ENCODE measurements at places on chromosomes 13 and 19. TPM values are rescaled to one million over a fixed set of nuclear protein-coding genes. Genes with fewer than 3 reads are reported as not detected.

DNA sequence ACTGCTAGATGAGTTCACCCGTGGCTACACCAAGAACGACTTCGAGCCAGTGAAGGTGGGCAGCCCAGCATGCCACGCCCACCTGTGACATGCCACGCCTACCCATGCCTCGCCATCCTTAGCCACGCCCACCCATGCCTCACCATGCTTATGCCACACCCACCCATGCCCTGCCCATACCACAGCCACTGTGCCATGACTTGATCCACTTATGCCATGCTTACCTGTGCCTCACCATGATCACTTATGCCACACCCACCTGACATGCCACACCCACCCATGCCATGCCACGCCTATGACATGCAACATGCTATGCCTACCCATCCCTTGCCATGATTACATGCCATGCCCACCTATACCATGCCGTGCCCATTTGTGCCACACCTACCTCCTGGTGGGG lies 12.9 kb upstream of the USE1 start:
- no peak for DNase-seq

DNA sequence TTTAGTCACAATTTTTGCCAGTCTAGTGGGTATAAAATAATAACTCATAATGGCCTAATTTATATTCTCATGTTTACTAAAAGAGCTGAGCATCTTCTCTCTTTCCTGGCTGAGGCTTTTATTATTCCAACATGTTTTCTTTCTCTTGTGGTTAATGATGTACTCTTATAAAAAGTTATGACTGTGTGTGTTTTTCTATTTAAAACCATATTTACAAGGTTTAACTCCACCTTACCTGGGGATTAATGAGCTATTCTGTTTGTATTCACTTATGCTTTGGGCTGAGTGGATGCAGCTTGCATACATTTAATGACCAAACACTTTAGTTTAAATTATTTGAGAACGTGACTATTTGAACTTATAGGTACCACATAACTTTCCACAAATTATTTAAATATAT lies 1365.7 kb upstream of the SLC10A2 start:
- DNase-seq, result no peak

DNA sequence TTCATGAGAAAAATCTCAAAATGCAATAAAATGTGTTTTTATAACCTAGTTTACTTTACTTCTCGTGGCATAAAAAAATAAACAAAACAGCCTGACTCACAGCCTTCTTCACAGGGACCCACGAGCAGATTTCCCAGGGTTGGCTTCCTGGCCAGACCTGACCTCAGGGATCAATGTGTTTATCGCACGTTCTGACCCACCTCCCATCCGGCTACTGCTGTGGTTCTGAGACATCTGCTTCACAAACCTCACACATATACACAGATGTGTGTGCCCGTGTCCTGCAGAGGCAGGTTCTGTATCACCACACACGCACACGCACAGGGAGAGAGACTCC lies 118.3 kb downstream of the COL4A2 start:
- no peak for DNase-seq

DNA sequence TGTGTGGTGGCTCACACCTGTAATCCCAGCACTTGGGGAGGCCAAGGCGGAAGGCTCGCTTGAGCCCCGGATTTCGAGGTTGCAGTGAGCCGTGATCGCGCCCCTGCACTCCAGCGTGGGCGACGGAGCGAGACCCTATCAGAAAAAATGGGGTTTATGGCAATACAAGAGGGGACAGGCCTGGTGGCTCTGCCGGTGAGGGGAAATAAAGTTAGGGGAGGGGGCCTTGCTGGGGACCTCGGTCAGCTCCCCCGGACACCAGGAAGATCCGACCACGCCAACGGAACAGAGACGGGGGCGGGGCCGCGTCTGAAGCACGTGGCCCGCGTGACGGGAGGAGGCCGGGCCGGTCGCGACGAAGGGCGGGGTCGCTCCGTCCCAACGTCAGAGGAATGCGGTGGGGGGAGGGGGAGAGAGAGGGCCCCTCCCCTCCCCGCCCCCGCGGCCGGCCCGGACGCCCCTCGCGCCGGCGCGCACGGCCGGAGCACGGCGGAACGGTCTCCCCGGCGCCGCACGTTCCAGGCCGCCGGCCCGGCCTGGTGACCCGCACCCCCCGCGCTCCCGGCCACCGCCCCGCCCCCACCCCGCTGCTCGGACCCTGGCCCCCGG lies 1.9 kb upstream of the HNRNPL start:
- peak; percentile 82 for DNase-seq

DNA sequence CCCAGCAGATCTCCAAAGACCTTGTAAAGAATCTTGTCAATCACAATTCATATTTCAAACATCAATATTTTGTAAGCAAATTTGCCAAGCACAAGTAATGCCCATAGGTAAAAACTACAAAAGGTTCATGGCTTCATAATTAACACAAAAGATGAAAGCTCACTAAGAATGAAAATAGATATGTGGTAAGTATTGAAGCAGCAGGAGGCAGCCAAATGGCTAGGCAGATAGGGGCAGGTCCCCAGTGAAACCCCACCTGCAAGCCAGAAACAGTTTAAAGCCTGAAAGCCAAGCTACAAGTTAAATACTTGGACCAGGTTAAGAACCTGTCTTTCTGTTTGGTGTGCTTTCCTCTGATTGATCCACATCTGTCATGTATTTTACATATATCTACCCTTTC lies 942.6 kb upstream of the SPRY2 start:
- no peak for DNase-seq

DNA sequence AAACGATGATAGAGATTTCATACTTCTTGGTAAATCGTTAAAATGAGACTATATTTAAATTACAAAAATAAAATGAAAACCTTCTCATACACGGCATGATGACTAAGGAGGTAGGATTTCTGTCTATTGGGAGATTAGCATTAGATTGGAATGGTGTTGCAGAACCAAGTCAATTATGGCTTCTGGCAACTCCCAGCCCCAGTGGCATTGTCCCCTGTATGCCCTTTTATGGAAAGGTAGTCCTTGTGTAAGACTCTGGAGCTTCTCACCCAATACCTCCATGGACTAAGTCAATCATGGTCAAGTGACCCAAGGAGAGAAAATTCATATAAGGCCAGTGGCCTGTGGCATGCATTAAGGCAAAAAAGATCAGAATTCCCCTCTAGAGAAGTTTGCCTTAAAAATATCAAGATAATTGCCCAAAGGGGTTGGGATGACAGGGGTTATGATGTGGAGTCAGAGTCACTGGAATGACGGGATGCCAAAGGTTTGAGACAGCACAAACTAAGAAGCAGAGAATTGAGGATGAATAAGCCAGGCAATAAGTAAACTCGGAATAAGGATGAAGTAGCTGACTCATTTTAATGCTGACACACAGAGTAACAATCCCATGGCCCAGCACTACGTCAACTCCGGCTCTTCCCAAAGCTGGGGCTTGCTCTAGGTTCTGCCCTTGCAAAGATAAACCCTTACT lies 57.8 kb upstream of the POSTN start:
- no peak for DNase-seq

DNA sequence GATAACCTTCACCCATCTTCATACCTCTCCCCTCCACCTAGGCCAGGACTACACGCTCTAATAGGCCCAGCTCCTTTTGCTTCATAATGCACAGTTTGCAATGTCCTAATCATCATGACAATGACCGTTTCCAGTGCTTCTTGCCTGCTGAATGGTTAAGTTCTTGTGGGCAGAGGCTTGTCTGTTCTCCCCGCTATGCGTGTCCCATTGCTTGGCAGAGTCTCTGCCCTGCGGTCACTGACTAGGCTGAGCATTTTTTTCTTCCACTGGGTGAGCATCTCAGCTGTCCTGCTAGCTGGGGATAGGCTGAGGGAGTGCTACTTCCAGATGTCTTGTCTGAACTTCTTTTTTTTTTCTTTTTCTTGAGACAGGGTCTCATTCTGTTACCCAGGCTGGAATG lies 314.7 kb downstream of the UQCRFS1 start:
- no peak for DNase-seq

DNA sequence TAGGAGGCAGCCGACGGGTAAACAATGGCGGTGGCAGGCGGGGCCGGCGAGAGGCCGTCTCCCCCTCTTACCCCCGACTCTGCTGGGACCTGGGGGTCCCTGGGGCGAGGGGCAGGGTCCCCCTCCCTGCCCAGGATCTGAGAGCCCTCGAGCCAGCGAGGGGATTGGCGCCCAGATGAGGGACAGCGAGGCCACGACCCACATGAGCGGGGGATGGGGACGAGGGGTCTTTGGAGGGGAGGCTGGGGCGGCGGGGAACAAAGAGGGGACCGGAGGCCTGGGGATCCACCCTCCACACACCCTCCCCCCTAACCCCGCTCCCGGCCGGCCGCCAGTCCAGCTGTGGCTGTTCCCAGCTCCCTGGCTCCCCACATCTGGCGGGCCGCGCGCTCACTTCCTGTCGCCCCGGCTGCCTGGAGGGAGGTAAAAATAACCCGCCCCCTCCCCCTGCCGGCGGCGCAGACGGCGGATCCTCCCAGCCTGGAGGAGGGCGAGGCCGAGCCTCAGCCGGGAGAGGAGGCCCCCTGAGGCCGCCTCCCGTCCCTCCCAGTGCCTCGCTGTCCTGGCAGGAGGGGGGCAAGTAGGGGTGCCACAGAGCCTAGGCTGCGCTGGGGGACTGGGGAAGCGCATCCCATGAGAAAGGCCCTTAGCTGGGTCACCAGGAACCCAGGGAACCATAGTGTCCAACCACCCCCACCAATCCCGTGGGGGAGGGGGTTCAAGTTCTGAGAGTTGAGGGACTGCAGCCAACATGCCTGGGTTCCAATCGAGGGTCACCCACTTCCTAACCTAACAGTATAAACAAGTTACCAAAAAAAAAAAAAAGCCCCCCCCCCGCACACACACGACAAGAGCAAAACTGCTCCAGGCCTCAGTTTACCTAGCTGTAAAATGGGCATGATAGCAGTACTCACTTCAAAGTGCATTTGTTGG lies 29.3 kb upstream of the NANOS3 start:
- DNase-seq, result peak; percentile 80

GRCh38 chr13:21573920-21574712 lies 29.9 kb downstream of the MICU2 start:
- no peak for DNase-seq

DNA sequence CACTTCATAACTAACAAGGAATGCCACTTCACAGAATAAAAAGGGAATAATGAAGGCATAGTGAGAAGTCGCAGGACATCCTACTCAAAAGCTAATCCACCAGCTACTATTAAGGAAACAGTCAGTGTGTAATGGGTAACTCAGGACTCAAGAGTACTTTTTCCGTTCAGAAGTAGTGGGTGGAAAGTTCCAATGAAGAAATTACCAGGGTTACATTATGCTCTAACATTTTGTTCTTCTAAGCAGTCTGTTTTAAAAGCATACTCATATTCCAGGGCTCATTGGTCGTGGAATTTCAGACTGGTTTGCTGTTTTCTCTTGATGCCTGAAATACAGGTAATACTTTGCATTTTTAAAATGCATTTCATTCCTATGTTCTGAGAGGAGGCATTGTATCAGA lies 222.4 kb upstream of the IRS2 start:
- DNase-seq, result no peak

DNA sequence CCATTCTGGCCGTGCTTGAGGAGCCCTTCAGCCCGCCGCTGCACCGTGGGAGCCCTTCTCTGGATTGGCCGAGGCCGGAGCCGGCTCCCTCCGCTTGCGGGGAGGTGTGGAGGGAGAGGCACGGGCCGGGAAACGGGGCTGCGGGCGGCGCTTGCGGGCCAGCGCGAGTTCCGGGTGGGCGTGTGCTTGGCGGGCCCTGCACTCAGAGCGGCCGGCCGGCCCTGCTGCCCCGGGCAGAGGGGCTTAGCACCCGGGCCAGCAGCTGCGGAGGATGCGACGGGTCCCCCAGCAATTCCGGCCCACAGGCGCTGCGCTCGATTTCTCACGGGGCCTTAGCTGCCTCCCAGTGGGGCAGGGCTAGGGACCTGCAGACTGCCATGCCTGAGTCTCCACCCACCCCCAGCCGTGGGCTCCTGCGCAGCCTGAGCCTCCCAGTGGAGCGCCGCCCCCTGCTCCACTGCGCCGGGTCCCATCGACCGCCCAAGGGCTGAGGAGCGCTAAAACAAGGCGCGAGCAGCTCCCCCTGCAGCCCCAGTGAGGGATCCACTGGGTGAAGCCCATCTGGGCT lies 76.5 kb downstream of the PCDH20 start:
- no peak for DNase-seq

GRCh38 chr19:2845107-2845506 lies 3.8 kb downstream of the ZNF555 start:
- DNase-seq, result no peak

DNA sequence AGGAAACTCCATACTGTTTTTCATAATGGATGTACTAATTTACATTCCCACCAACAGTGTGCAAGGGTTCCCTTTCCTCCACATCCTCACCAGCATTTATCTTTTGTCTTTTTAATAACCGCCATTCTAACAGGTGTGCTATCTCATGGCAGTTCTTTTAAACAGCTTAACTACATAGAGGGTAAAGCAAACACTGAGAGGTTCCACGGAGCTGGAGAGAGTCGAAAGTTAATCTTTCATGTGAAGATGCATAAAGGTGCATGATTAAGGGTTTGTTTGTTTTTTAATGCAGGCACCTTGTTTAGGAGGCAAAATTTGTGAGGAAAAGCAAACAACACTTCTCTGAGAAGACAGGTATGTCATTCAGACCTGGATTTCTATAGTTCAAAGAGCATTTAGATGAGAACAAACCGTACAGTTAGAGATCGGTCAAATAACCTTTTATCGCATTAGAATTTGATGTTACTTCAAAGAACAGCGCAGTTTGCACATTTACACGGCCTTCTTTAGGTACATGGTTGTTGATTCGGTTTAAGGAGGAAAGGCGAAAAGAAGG lies 193.9 kb downstream of the RBM26 start:
- no peak for DNase-seq

- DNase-seq, result no peak
Observed at GRCh38 chr19:1110809-1111640, 7.2 kb downstream of the GPX4 start.

DNA sequence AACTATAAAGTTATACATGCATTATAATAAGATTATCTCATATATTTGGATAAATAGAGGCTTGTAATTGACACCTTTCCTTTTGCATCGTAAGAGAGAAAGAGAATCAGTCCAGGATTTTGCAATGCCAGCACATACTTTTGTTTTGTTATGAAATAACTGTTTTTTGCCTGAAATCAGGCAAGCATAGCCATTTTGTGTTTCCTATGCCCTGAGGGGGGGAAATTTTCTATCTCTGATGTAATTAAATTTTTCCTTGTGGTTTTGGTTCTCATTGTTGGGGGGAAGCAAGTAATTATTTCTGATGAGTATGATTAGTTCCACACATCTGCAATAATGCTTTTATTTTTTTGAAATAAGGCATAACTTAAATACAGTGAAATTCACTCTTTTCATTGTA lies 229.4 kb downstream of the NDFIP2 start:
- DNase-seq, result no peak

DNA sequence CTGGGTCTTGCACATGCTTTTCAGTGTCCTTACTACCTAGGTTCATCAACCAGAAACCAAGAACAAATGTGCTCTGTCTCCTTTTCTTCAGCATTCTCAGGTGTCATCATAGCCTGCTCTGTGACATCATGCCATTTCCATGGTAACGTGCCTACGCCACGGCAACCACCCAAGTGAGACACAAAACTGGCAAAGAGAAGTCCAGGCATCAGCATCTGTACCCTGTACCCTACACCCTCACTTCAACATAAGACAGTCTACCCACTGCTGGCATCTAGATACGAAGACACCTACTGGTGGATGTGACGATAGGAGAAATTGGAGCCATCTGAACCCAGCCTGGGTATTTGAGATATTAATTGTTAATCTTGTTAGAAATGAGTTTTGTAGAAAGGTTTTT lies 13.3 kb downstream of the ZC3H4 start:
- no peak for DNase-seq

GRCh38 chr19:6070720-6071485 lies 39.4 kb downstream of the RFX2 start:
- no peak for DNase-seq

Gene GRK1
- total RNA-seq, result not detected

Gene ADAMTS10
- total RNA-seq, result 103 TPM

Gene KCNRG
- 1.4 TPM for total RNA-seq
